SK-N-MC (cell line): ENCODE measurements at places on chromosomes 2 and 18.

- no peak for DNase-seq
Observed at GRCh38 chr2:142940606-142941223, 63.3 kb downstream of the KYNU start.

DNA sequence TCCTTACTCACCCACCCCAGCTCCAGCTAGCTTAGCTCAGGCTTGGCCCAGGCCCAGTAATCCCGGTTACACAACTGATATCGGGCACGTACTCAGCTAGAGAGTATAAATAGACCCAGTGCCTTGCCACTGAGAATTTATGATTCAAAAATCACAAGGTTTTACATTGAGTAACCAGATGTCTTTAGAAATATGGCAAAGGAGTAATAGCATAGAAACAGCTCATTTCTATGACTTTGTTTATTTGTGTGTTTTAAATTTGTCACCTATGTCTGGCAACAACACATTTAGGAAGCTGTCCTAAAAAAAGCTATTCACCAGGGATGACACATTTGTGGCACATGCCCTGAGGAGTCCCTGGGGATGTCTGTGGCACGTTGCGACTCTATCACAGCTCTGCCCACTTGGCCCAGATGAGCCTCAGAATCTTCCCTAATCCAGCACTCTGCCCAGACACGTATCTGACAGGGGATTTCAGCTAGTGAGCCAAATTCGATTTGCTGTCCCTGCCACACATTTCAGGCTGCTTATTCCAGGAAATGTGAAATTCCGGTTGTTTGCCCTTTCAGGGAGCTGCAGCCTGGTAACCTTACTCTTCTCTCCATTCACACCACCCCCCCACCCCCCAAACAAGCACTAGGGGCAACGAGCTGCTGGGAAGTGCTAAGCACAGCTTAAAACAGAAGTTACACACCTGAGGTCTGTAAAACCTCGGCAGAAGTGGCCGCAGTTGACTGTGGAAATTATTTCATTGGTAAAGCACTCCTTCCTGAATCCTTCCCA lies 85.4 kb upstream of the ZCCHC2 start:
- DNase-seq: no peak

DNA sequence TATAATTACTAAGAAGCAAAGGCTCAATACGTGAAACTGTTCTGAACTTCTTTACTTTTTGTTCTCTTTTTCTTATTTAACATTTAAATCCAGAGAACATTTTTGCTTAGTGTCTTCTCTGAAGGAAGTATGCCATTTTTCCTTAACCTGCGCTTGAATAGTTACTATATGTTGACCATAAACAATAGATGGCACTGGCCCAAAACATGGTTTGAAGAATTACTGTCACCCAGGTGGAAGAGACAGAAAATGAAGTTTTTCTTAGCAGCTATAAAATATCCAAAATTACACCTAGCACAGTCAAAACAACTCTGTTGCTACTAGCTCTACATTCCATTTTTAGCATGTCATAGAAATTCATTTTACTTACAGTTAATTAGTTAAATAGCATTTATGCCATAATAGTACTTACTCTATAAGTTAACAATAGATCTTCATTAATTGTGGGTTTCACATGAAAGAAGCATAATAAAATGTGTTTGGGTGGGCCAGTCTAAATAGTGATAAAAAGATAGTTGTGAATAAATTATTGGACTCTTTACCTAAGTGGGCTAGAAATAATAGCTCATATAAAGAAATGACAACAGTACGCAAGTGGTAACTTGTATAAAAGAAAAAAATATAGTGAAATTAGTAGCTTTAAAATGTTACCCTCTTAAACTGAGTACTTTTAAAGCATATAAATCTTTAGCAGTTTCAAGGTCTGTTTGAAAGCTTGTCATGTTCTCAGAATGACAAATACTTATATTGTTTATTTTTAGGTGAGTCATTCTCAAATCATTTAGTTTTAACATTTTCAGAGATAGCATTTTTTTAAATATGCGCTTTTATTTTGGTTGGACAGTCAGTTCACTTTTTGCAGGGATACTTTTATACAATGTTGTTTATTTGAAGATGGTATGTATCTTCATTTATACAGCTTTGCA lies 3.7 kb downstream of the ETAA1 start:
- no peak for DNase-seq

DNA sequence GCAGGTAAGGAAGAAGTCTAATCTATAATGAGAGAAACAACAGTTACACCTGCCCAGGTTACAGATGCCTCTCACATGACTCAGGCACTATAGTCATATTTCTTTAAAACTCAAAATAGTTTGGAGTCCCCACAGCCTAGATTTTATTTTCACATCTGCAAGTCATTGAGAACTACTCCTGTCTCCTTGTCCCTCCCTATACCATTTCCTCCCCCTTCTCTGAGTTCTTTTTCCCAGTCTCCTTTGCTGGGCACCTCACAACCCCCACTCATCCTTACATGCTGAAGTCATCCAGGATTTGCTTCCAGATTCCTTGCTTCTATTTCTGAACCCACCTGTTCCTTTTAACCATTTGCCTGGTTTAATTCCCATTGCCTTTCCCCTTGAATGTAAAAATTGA lies 73.1 kb upstream of the KCNE4 start:
- no peak for DNase-seq

DNA sequence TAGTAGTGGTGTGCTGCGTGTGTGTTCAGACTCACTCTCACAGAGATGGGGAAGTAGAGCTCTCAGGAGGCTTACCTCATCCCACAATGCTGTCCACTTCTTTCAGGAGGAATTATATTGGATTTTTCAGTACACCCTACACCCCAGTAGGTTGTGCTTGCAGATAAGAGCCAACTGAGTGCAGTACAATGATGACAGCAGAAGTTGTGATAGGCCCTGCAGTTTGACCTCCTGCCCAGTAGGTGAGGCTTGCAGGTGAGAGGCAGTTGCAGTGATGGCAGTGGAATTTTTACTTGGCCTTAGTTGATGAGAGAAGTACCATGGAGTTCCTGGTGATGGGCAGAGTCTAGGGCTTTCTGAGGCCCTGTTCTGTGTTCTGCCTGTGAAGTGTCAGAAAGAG lies 657.8 kb downstream of the KCNJ3 start:
- DNase-seq: no peak

DNA sequence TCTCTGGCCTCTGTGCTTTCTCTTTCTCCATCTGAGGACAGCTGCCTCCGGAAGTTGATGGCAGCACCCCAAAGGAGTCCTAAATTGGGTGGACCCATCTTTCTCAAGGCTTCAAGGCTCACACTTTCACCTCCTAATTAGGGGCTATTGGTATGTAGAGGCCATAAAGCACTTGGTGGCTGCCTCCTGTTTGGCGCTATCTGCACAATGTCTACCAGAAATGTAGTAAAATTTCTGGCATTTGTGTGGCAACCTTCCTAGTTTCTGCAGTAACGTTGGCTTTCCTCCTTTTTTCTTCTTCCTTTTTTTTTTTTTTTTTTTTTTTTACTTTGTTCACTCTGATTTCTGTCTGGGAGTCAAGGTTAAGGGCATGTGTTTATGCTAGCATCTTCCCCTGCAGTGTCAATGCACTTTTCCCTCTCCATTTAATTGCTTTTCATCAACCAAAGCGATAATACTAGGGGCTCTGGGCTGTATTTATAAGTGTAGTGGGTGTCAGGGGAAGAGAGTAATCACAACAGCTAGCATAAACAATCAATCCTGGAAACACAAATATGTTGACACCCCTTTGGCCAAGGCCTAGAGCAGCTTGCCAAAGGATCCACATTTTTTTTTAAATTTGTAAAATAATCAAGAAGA lies 86.0 kb downstream of the TACR1 start:
- DNase-seq: no peak

DNA sequence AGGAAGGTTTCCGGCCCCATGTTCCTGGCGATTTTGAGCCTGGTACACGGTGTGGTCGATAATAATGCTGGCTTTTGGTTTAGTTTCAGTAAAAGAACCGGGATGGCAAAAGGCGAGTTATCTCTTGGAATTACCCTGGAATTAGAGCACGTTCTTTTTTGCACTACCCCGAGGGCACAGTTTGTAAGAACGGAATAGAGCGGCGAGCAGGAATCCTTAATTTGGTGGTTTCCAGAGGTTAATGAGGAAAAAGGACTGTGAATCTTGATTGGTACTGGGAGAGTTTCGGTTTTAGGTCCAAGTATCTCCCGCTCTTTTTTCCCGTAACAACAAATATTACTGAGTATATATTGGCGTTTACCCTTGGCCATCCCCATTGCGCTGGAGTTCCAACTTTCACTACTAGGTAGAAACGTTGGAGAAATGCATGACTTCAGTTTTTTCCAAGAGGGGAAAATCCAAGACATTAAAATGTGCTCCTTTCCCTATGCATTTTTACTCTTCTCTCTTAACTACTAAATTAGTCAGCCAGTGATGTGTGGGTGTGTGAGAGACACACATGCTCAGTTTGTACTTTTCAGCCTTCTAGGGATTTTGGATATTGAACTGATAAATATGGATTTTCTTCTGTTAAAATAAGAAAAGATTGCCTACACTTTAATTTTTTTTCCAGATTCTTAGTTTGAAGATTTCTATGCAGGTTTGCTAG lies 160.8 kb downstream of the AGPS start:
- no peak for DNase-seq

- DNase-seq: no peak
Observed at GRCh38 chr18:63514888-63515678, 27.1 kb upstream of the SERPINB12 start.

- no peak for DNase-seq
Observed at GRCh38 chr2:40284797-40285196, 167.1 kb downstream of the SLC8A1 start.

DNA sequence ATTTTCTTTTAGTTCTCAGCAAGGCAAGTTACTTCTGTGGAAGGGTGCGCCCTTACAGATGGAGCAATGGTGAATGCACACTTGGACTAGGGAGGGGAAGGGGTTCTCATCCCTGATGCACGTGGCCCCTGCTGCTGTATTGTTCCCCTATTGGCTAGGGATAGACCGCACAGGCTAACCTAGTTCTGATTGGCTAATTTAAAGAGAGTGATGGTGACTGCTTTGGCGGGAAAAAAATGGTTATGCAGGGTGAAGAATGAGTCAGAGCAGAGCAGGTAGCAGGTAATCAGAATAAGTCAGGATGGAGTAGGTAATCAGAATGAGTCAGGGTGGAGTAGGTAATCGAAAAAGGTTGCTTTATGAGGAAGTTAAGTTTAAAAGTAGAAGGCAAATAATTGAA lies 171.5 kb downstream of the MTCL1 start:
- no peak for DNase-seq

GRCh38 chr2:160574468-160575140 lies 81.0 kb upstream of the RBMS1 start:
- no peak for DNase-seq

- no peak for DNase-seq
Observed at GRCh38 chr2:229240984-229241491, 30.0 kb downstream of the PID1 start.

GRCh38 chr18:51275712-51276476 lies 78.4 kb upstream of the MEX3C start:
- DNase-seq: no peak
